Fibroblast of skin of right biceps (primary cell): ENCODE measurements at places on chromosomes 1 and 21.

DNA sequence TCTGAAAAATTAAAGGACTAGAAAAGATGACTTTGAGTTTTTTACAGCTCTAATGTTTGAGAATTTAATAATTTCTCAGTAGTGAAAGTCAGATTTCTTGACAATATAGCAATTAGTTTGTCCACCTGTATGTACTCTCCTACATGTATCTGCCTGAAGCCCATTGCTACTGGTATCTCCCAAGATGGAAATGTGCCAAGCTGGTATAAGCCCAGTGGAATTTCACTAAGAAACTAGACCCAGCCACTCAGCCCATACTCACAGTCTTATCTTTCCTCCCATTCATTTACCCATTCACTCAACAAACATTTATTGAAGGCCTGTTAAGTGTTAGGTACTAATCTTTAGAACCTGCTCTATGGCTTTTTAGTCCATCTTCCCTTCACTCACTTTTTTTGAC, 21.6 kb upstream of the TRIM45 start:
- DNase-seq = no peak

- peak; percentile 74 for DNase-seq
Measured at GRCh38 chr21:38965241-38965640, 159.5 kb downstream of the ETS2 start.

DNA sequence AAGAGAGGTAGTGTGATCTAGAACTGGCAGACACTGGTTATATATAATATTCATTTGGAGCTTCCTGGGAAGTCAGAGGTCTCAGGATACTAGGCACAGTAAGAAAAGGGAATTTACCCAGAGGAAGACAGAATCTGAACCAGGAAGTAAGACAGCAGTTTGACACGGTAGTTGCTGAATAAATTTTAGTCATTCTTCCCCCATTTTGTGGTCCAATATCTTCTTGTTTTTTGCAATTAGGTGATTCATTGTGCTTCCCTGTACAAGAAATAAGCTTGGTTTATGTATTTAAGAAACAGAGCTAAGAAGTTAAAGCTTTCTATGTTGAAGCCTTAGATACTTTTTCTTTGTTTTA, 1.3 kb downstream of the TMEM167B start:
- DNase-seq = no peak

DNA sequence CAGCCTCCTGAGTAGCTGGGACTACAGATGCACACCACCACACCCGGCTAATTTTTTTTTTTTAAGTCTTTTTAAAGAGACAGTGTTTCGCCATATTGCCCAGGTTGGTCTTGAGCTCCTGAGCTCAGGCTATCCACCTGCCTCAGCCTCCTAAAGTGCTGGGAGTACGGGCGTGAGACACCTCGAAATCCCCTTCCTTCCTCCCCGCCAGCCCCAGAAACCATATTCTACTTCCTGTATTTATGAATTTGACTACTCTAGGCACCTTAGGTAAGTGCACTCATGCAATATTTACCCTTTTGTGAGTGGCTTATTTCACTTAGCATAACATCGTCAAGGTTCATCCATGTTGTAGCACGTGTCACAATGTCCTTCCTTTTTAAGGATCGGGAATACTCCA, 6.9 kb upstream of the LRP8 start:
- no peak for DNase-seq

DNA sequence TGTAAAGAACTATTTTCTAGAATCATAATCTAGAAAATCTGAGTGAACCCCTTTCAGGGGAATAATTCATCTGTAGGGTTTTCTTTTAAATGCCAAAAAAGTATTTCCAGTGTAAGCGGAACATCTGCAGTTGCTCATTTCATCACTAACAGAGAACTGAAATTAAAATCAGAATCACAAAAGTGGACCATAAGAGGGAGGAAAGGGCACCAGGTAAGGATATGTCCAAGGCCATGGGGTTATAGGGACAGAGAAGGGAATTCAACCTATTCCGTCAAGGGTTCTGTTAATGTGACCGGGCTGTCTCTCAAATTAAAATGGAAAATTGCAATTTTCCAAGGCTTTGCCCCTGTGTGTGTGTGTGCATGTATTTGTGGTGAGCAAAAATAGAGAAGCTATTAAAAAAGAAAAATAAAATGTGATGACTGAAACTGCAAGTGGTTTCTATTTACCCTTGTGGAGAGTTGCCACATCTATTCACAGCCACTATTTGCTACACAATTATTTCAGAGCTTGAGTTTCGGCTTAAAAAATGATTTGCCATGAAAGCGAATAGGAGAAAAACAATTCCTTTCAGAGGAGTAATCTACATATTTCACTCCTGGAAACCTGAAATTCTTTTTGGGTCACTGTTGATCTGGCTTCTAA, 53.1 kb downstream of the APP start:
- DNase-seq = no peak

GRCh38 chr1:53176452-53177208, 20.0 kb upstream of the CPT2 start:
- no peak for DNase-seq

DNA sequence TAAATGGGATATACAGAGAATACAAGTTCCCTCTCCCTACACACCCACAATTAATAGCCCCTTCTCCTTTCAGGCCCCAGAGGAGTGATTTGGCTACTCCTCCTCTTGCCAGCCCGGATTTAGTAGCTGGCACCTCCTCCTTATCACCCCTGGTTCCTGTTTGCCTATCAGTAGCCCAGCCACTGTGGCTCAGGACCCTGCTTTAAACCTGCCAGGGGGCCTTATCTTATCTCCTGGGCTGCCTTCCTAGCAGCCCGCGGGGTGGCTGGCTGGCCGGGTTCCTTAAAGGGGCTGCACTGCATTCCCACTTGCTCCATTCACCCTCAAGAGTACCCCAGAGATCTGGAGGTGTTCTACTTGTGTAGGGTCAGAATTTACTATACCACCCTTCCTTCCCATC, 70.4 kb downstream of the PLEKHA6 start:
- DNase-seq = no peak

DNA sequence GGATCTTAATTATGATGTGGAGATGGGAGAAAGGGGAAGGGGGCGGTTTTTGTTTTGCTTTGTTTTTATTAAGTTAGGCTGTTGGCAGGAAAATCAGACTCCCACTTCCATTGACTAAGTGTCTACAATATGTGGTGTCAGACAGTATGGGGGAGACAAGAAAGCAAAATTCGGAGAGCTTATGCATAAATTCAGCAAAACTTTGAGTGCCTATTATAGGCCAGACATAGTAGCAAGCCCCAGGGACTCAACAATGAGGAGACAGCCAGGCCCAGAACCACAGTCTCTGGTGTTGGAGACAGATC, 835 bp upstream of the TSPAN2 start:
- DNase-seq = peak; percentile 60

DNA sequence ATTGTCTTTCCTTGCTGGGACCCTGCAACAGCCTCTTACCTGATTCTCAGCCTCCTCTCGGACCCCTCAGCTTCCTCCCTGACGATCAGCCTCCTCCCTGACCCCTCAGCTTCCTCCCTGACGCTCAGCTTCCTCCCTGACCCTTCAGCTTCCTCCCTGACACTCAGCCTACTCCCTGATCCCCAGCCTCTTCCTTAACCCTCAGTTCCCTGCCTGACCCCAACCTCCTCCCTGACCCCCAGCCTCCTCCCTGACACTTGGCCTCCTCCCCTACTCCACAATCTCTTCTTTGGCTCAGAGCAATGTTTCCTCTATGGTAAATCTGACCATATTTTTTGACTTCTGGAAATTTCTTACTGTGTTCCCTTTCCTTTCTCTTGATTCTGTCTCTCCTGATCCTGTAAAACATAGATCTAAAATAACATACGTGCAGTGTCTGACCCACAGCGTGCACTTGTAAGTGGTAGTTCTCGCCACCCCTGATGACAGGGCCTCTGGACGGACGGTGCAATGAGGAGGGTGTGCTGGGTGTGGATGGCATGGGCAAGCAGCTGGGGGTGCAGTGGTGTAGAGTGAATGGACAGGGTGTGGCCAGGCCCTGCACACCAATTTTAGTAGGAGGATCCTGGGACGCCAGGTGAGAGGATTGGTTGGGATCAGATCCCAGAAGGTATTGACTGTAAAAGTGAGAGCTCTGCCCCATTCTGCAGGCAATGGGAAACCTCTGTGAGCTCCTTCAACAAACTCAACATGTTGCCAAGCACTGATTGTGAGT, 264.1 kb downstream of the FOXD2 start:
- no peak for DNase-seq

GRCh38 chr1:239725933-239726332, 339.6 kb downstream of the CHRM3 start:
- no peak for DNase-seq

- DNase-seq = no peak
Measured at GRCh38 chr1:40305451-40305850, 11.6 kb downstream of the COL9A2 start.

DNA sequence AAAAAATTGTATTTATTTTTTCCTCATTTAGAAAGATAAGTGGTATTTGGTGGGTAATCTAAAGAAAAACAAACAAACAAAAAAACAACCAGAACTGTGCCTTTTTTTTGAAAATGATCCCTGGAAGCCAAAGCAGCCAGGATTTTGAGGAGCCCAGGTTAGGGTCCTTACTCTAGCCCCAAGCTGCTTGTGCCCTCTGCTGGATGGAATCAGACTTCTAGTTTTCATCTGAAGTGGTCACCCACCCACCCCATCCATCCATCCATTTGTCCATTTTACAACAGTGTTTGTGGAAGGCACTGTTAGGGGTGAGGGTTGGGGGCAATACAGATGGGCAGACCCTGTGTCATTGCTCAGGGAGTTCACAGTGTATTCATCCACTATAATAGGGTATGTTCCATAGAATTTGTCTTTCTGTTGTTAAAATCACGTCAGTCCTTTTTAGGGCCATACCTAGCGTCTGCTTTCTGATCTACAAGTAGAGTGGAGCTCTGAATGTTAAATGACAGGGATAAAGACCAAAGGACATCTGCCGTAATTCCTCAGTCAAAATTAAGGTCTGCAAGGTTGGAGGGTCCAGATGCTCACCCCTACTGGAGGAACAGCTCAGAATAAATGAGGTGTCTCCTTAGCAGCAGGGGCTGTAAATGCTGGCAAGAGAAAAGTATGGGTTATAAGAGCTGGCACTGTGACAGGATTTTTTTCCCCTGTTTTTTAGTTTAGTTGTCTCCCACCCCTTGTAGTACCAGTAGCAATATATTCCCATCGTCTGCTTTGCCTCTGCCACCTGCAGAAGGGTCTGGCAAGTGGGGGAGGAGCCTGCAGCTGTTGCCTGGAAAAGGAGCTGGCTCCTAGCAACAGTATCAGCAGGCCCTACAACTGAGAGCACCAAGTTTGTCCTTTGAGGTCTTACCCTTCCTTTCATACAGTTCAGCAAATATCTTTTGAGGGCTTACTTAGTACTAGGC, 3.2 kb downstream of the LRRC42 start:
- DNase-seq = peak; percentile 54

- DNase-seq = no peak
Measured at GRCh38 chr1:93694039-93694438, 12.4 kb upstream of the BCAR3 start.

GRCh38 chr1:237358555-237358954, 316.6 kb downstream of the RYR2 start:
- no peak for DNase-seq

GRCh38 chr1:231039161-231040018, 664 bp downstream of the FAM89A start:
- DNase-seq = peak; percentile 39
